Activated naive CD4-positive, alpha-beta T cell treated with Interleukin-2 at 50 U/mL for 16 hours (primary cell): ENCODE measurements at places on chromosomes 16 and 17.

DNA sequence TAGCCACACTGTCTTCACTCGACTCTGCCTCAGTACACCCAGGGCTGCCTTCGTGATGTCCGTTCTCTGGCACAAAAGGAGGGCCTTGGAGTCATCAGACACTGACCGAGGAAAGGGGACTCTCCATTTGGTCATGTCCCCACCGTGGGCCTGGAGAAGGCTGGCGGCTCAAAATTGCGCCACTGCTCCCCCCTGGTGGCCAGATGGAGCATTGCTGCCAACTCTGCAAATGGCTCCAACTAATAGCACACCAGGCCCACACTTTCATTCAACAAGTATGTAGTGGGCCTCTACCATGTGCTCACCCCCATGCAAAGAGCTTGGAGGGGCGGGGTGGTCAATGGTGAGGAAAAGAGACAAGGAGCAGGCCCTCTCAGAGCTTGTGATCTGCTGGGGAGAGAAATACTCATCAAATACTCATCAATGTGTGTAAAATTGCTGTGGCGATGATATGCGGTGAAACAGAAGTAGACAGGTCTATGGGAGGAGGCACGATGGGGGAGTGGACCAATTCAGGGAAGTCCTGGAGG lies 5.2 kb upstream of the GRIN2C start:
- peak; percentile 81 for DNase-seq

DNA sequence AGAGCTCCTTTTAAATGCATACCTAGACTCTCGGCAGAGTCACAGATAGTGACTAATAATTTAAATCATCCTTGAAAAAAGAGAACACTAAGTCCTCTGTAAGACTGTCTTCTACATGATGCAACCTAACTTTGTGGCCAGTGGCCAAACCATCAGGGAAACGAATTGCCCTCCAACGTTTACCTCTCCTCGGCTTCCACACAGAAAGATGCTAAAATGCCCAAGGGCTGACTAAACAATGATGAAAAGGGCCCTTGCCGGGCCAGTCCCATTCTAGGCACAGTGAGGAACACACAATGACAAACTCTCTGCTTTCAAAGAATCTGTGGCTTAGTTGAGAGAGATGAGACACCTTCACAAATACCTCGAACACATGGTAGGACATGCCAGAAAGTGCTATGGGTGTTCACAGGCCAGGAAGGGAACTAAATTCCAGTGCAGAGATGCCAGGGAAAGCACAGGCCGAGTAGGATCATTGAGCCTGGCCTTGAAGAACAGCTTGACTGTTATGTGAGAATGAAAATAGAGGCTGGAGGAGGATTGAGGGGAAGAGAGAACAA lies 35.3 kb upstream of the PITPNM3 start:
- DNase-seq = no peak

GRCh38 chr17:19486351-19487023 lies 47.2 kb upstream of the SLC47A1 start:
- DNase-seq = no peak

- DNase-seq = peak; percentile 65
Measured at GRCh38 chr17:45852535-45853297, 8.0 kb downstream of the SPPL2C start.

GRCh38 chr17:20200865-20201458 lies 191.8 kb downstream of the SPECC1 start:
- DNase-seq = no peak

GRCh38 chr16:2468725-2469398 lies 2.2 kb upstream of the NTN3 start:
- DNase-seq = no peak

DNA sequence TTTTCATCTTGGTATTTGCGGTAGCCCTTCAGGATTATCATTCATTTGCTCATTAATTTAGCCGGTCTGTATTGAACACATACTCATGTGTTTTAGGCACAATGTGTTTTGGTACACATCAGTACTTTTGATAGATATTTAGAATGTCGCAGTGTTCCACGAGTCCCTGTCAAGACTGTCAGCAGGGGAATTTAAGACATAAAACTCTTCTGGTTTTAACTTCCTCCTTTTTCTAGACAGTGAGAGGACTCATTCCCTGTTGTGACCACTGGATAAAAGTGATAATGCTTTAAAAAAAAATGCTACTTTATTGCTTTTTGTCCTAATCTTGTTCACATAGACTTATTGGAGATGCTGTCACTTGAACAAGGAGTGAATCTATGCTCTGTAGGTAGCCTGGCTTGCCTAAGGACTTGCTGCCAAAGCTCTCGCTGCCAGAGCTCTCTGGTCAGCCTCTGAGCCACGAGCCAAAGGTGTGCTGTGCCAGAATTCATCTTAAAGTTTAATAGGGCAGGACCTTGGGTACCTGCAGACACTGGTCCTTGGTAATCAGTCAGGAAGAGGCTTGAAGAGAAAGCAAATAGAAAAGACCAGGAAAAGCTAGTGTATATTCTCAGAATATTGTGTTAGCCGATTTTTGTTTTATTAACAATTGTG lies 5.4 kb downstream of the DCAF7 start:
- DNase-seq = no peak

GRCh38 chr17:73546770-73547536 lies 97.3 kb downstream of the SDK2 start:
- no peak for DNase-seq
